ENCODE measurements at places on chromosomes 6 and 20. TPM values are rescaled to one million over a fixed set of nuclear protein-coding genes. Genes with fewer than 3 reads are reported as not detected.

The LAMA2 gene
- 86.5 TPM for total RNA-seq

The PTK6 gene
- 0.30 TPM for total RNA-seq

The EDN3 gene
- total RNA-seq, result not detected

The NMBR gene
- total RNA-seq, result 0.45 TPM

DNA sequence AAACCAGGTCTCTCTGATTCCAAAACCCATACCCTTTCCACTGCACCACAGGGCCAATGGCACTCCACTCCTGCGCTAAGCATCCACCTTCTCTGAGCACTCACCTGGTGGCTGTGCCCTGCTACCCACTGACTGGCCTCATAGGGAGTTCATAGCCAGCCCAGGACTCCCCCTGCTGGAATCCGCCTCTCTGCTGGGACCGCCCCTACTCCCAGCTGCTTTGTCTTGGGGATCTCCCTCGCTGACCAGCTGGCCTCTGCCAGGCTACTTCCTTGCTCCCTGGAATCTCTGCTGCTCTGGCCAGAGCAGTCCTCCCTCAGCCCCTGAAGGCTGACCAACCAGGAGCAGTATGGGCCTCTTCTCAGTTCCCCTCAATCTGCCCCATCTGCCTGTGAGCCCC is 129.7 kb downstream of the FAXC start:
- H3K4me3 ChIP-seq, result no peak overlapping the region
- H3K4me1 ChIP-seq, result no peaks in the 10 kb centered on the region
- no peaks in the 10 kb centered on the region for H3K36me3 ChIP-seq
- no peak overlapping the region for H3K27ac ChIP-seq
- DNase-seq, result no peak

- H3K4me3 ChIP-seq, result no peak overlapping the region
- H3K27me3 ChIP-seq, result no peaks in the 10 kb centered on the region
- no peak for DNase-seq
- no peaks in the 10 kb centered on the region for H3K36me3 ChIP-seq
These were observed 11.8 kb upstream of the ZNF76 start for GRCh38 chr6:35247642-35248231.

DNA sequence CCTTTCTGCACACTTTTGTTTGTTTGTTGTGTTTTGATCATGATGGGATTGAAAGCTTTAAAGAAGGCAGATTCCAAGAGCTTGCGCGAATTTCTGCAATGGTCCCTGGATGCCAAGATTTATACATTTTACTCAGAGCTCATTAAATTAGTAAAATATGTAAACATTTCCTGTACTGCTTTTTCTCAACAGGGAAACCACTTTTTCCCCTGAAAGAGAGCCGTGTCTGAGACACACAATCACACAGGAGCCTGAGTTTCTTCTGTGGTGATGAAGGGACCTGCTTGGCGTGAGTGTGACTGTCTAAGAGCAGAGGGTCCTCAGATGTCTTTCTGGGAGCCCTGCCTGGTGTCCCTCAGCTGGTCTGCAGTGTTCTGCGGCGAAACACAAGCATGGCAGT is 12.1 kb upstream of the TAGAP start:
- no peak overlapping the region for H3K27ac ChIP-seq
- no peaks in the 10 kb centered on the region for H3K4me1 ChIP-seq
- DNase-seq, result no peak
- H3K36me3 ChIP-seq, result no peaks in the 10 kb centered on the region
- H3K27me3 ChIP-seq, result peaks cover 2% of the 10 kb centered on the region

DNA sequence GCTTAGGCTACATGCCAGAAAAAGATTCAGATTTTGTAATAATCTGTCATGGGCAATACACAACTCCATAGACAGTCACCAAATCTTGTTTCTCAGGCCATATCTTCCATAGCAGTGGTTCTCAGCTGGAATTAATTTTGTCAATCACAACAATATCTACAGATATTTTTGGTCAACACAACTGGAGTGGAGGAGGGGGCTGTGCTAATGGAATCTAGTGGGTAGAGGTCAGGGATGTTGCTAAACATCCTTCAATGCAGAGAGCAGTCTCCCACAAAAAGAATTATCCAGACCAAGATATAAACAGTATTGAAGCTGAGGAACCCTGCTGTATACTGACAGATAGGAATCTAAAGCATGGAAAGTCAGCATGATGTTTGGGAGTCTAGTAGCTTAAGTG is 174.6 kb downstream of the UBE3D start:
- H3K4me3 ChIP-seq, result no peak overlapping the region
- no peaks in the 10 kb centered on the region for H3K36me3 ChIP-seq
- DNase-seq, result no peak
- no peak overlapping the region for H3K27ac ChIP-seq
- no peaks in the 10 kb centered on the region for H3K4me1 ChIP-seq

DNA sequence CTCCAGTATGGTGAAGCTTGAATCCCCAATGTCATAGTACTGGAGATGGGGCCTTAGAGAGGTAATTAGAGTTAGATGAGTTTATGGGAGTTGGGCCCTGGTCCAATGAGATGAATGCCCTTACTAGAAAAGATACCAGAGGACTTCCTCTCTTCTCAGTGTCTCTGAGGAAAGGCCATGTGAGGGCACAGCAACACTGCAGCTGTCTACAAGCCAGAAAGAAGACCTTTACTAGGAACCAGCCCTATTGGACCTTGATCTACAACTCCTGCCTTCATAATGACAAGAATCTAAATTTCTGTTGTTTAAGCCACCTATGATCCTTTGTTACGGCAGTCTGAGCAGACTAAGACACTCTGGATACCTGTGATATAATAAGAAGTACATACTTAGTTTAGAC is 31.4 kb upstream of the AKAP7 start:
- H3K4me3 ChIP-seq, result no peak overlapping the region
- H3K27me3 ChIP-seq, result no peaks in the 10 kb centered on the region
- no peaks in the 10 kb centered on the region for H3K36me3 ChIP-seq
- no peak overlapping the region for H3K27ac ChIP-seq
- no peak for DNase-seq
- no peaks in the 10 kb centered on the region for H3K4me1 ChIP-seq

- no peak overlapping the region for H3K27ac ChIP-seq
- H3K4me3 ChIP-seq, result no peak overlapping the region
- no peaks in the 10 kb centered on the region for H3K36me3 ChIP-seq
These were observed 15.1 kb upstream of the SIRPG start for GRCh38 chr20:1672728-1673127.

DNA sequence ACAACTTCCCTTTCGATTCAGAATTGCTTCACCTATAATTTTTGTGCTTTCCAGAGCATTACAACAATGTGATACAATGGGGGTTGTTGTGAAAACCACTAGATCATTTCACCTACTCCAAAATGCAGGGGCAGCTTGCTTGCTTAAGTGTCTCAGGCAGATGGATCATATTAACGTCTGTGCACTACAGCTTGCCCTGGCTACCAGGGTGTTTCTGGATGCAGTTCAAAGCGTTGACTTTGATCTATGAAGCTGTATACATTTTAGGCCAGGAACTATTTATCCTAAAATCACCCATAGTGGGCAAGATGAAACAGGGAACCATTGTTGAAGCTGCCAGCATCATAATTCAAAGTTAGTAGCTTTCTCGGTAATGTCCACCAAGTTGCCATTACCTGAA is 339.5 kb upstream of the HSF2 start:
- no peaks in the 10 kb centered on the region for H3K36me3 ChIP-seq
- DNase-seq, result no peak
- no peak overlapping the region for H3K27ac ChIP-seq
- H3K4me1 ChIP-seq, result no peaks in the 10 kb centered on the region
- H3K27me3 ChIP-seq, result no peaks in the 10 kb centered on the region

DNA sequence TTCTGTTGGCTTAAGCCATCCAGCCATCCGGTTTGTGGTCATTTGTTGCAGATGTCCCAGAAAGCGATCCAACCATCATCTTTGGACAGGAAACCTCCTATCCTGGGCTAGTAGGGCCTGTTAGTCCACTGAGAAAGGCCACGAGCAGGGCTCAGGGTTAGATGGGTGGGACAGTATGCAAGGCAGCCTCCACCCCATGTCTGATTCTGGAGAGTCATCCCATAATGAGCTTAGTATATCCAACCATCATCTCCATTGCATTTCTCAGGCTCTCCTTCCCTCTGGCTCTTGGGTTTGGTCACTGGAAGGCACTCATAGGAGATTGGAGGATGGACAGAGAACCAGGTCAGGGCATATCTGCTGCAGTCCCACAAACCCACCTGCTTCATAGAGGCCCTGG is 117.8 kb downstream of the LRFN2 start:
- H3K4me3 ChIP-seq, result no peak overlapping the region
- no peak for DNase-seq
- no peaks in the 10 kb centered on the region for H3K27me3 ChIP-seq
- H3K36me3 ChIP-seq, result no peaks in the 10 kb centered on the region
